ENCODE measurements at places on chromosomes 2 and 18.

- no peak for DNase-seq
These were observed 277.3 kb upstream of the DOK6 start for GRCh38 chr18:69123421-69123820.

- DNase-seq = peak; percentile 38
These were observed 86.8 kb upstream of the DNER start for GRCh38 chr2:229800997-229801754.

GRCh38 chr18:79540161-79540903 lies 139.3 kb upstream of the CTDP1 start:
- no peak for DNase-seq

GRCh38 chr2:130389358-130389757 lies 33.5 kb downstream of the PTPN18 start:
- no peak for DNase-seq

GRCh38 chr2:150585221-150585971 lies 97.9 kb upstream of the RND3 start:
- no peak for DNase-seq

DNA sequence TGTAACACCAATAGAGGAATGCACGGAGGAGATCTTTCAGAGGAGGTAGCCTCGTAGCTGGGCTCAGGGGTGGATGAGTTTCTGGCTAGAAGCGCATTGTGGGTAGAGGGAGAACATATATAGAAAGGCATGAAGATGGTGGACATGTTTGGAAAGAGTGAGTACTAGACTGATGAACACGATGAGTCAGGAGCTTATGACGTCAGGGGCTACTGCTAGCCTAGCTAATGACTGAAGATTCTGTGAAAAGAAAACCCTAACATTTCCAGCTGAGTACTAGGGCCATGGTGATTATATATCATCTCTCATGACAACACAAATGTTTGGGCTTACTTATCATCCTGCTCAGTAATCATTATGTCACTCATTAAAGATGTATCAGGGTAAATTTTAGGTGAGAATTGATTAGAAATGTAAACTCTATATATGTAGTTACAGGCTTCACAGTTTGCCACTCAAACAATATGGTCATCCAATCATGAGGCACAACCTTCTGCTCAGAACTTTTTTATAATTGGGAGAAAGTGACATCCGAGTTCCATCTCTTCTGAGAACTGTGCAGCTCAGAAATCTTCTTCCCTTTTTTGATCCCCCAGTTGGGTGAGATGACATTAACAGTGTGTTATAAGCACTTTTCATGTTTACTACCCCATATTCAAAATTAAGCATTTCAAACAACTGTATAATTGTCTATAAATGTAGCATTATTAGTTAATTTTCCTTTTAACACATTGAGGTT lies 22.2 kb upstream of the IL1RN start:
- no peak for DNase-seq

DNA sequence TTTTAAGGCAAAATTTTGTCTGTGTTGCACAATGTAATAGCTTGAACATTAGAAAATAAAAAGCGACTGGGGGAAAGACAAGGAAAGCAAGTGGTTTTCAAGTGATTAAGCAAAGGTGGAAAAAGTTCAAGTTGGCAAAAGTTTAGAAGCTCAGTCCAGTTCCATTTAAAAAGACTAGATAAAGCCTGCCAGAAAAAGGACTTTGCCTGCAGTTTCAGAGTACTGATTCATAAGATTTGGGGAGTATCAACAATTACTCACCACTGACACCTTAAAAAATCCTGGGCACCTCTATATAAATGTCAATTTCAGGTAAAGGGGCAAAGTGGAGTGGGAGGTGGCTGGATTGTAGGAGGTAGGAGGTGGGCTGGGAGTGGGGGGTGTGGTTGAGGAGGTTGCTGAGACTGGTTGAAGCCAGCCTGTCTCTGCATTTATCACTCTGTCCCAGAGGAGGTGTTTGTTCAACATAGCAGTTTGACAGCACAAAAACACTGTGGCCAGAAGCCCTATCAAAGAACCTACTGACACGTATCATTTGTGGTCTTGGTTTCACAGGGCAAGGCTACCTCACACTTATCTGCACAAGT lies 14.6 kb downstream of the ZEB2 start:
- no peak for DNase-seq

- no peak for DNase-seq
These were observed 14.4 kb downstream of the INHBB start for GRCh38 chr2:120360307-120360855.

GRCh38 chr2:25895610-25896009 lies 17.3 kb upstream of the ASXL2 start:
- DNase-seq = no peak

DNA sequence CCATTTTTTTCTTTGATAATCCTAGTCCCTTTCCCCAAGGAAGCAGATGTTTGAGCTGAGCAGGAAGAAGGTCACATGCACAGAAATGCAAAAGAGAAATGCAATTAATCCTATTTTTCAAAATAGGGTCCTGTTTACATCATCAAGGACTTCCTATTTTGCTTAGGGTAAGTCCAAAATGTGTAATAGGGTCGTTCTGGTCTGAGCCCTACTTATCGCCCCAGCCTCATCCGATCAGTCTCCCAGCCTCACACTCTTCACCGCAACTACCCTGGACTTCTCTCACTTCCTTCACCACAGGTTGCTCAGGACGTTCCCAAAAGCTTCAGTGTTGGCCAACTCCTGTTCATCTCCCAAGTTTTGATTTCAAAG lies 32.8 kb downstream of the FOSL2 start:
- no peak for DNase-seq

GRCh38 chr2:28025123-28025522 lies 134.6 kb downstream of the BABAM2 start:
- no peak for DNase-seq

GRCh38 chr2:224363281-224363680 lies 38.6 kb downstream of the FAM124B start:
- DNase-seq = no peak

- DNase-seq = no peak
These were observed 131.0 kb downstream of the PRKCE start for GRCh38 chr2:45782436-45782835.

Measured in omental fat pad (tissue), 4 donors.